ENCODE measurements at places on chromosomes 12 and 14.

DNA sequence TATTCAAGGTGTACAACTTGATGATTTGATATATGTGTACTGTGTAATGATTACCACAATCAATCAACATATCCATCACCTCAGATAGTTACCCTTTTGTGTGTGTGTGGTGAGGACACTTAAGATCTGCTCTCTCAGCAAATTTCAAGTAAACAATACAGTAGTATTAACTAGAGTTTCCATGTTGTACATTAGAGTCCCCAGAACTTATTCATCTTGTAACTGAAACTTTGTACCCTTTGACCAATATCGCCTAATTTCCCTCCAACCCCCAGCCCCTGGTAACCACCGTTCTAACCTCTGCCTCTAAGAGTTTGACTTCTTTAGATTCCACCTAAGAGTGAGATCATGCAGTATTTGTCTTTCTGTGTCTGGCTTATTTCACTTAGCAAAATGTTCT, 12.1 kb downstream of the ADCK1 start:
- DNase-seq, result no peak

GRCh38 chr14:105839425-105840265, 313.3 kb downstream of the TMEM121 start:
- DNase-seq, result no peak

DNA sequence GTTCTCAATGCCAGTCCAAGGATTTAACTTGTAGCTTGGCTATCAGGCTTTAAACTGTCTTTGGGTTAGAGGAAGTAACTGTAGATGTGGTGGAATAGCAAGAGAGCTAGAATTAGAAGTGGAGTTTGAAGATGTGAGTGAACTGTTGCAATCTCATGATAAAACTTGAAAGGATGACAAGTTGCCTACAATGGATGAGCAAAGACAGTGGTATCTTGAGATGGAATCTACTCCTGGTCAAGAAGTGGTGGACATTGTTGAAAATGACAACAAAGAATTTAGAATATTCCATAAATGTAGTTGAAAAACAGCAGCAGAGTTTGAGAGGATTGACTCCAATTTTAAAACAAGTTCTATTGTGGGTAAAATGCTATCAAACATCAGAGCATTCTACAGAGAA, 199.0 kb downstream of the DUSP6 start:
- DNase-seq, result no peak

GRCh38 chr12:86659985-86660384, 403.8 kb upstream of the MGAT4C start:
- DNase-seq, result no peak

- no peak for DNase-seq
Observed at GRCh38 chr12:76033081-76034011, 1.8 kb upstream of the PHLDA1 start.

DNA sequence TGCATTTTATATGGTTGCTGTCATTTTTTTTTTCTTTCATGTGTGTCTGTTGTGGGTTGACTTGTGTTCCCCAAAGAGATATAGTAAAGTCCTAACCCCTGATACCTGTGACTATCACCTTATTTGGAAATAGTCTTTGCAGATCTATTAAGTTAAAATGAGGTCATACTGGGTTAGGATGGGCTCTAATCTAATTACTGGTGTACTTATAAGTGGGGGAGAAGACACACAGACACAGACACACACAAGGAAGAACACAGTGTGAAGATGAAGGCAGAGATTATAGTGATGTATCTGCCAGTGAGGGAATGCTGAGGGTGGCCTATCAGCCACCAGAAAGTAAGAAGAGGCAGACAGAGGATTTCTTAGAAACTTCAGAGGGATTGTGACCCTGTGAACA, 318.4 kb upstream of the ATP2B1 start:
- no peak for DNase-seq

- no peak for DNase-seq
Observed at GRCh38 chr14:69345402-69345801, 52.7 kb downstream of the ERH start.

DNA sequence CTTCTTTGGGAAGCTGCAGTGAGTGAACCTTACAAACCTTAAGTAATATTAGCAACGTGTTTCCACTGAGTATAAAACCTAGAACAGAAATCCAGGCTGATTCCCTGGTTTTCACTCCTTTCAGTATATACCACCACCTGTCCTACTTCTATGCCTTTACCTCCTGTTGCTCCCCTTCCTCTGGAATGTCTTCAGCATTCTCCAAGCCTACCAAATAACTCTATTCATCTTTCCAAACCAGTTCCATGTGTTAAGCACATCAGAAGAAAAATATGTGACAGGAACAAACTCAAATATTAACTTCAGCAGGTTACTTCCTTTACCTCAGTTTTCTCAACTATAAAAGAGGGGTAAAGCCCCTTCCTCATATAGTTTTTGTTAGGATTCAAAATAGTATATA, 39.8 kb downstream of the LIMA1 start:
- DNase-seq, result no peak

GRCh38 chr14:30053103-30053502, 125.5 kb upstream of the PRKD1 start:
- DNase-seq, result no peak

GRCh38 chr12:129607301-129607700, 296.5 kb downstream of the TMEM132D start:
- peak; percentile 94 for DNase-seq

DNA sequence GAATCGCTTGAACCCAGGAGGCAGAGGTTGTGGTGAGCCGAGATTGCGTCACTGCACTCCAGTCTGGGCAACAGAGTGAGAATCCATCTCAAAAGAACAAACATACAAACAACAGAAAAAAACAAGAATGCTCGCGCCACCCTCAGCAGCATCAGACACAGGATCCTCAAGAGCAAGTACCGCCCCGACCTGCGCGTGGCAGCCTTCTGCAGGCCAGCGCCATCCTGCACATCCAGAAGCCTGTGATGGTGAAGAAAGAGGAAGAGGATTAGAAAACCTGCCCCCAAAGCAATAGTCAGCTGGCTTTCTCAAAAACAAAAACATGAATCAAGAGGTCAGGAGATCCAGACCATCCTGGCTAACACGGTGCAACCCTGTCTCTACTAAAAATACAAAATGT, 30.0 kb upstream of the EID3 start:
- no peak for DNase-seq

- DNase-seq, result no peak
Observed at GRCh38 chr12:110436231-110436630, 13.9 kb downstream of the ARPC3 start.

GRCh38 chr14:41022932-41023331, 583.7 kb upstream of the LRFN5 start:
- DNase-seq, result no peak

DNA sequence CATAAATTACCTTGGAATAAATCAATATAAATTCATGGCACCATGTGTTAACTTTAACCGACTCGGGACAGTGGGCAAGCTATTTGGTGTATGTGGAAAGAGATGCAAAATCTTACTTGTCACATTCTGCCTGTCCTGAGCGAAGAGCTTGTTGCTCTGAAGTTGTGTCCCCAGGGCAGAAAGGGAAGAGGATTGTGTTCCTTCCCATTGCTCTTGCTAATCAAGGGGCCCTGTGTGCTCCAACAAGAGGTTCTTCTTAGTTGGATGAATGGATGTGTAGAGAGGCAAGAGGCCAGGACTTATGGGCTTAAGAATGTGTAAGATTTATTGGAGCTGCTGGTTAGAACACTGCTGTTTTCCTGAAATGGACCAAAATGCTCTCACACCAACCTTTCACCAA, 36.5 kb upstream of the FRS2 start:
- DNase-seq, result no peak

DNA sequence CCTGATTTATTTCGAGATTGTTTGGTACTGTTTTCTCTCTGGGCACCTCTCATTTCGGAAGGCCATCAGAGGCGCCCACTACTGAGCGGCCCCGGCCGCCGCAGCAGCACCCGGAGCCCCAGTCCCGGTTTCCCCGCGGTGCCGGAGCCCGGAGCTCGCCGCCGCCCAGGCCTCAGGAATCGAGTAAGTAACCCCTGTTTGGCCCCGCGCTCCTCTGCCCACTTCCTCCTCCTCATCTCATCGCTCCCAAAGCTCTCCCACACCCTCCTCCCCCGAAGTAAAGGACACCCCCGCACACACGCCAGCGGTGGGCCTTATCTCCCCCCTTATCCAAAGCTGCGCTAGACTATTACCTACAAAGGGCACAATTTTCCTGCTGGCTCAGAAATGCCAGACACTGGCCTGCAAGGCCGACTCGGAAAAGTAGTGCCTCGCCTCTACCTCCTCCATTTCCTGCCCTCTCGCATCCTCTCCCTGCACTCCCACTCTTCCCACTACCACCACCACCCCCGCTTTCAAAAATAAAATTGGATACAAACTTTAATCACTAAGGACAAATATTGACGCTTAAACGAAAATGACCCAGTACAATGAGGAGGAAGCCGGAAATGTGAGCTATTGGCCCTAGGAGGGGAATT, 637 bp upstream of the FOXG1 start:
- no peak for DNase-seq

GRCh38 chr14:37035401-37035800, 137.0 kb downstream of the SLC25A21 start:
- DNase-seq, result no peak

DNA sequence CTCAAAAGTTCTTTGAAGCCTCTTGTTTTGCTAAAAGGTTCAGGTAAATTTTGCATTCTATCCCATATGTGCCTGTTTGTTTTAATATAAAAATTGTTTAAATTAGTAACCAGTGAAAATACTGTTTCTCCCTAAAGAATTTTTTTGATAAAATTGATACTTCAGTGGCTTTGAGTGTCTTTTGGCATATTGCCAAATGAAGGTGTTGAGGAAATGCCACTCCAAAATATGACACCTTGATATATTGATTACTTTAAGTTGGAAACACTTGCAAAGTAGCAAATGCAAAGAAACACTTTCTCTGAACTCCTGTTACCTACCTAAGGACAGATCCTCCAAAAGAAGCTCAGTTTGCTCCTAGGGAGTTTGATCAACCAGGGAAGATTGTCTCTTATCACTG, 8.4 kb downstream of the STYX start:
- DNase-seq, result no peak

- DNase-seq, result no peak
Observed at GRCh38 chr12:22740656-22741355, 115.8 kb downstream of the ETNK1 start.

- no peak for DNase-seq
Observed at GRCh38 chr12:32117316-32117715, 10.7 kb downstream of the BICD1 start.

GRCh38 chr12:106493531-106493930, 89.3 kb upstream of the RFX4 start:
- no peak for DNase-seq

DNA sequence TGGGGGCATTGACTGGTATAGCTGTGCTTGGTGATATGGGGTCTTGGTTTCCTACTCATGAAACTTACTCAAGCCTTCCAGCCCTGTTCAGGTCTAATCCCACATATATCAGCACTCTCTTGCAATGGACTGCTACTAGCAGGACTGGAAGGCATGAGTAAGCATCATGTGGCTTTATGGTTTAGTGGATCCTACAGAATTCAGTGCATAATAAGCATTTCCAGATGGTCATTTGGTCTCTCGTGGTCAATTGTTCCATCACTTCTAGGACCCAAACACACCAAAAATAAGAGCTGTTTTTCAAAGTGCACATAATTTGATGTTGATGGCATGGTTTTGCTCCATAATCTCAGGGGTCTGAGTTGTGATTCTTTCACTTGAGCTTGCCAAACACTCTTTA, 114.4 kb downstream of the LMNTD1 start:
- DNase-seq, result no peak

DNA sequence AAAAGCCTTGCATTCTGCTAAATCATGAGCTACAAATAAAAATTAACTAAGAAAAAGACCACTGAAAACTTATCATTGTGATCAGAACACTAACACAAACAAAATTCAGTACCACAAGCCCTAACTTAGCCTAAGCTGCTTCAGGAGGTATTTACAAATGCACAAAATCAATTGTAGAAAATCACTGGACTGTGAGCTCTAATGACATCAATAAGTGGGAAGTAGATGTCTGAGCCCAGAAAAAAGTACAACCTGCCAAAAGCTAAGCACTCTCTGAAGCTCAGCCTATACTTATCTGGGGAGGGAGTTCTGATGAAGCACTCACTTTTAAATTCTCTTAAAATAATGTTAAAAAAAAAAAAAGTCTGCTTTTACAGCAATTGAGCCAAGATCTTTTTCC, 92.9 kb downstream of the SLCO1B1 start:
- DNase-seq, result no peak

GRCh38 chr12:111429828-111430432, 24.2 kb downstream of the SH2B3 start:
- no peak for DNase-seq

DNA sequence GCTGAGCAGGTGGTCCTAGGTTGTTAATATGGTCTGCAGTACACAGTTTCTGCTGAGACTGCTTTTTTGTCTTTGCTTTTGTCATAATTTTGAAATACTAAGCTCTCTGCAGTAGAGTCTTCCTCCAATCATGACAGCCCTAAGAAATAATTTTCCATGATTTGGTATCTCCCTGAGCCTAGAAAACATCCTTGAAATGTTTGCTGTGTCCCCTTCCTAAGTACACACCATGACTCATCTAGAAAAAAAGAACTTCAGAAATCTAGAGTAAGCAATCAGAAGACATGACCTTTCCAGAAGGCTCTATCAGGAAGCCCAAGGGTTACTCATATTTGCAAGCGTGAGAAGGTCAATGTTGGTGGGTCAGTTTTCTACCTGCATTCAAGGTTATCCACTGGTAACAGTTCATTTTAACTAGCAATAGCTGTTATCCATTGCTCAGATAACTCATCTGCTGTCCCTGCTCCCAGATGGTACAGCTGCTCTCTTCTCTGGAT, 16.4 kb downstream of the DAD1 start:
- DNase-seq, result no peak

DNA sequence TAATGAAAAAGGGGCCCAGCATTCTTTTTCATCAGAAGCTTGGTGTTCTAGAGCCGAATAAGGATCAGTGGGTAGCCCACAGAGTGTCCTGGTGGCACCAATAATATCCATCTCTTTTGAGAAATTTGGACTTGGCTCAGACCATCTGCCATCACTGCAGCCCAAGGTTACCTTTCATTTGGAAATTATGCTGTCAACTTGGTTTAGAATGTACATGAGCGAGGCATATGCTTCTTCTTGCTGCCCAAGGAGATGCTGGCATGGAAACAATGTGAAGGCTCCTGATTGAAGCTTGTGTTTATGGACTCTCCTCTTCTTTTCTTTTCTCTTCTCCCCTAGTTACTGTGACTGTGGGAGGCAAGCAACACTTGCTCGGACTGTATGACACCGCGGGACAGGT, 50.0 kb downstream of the GPHB5 start:
- no peak for DNase-seq

DNA sequence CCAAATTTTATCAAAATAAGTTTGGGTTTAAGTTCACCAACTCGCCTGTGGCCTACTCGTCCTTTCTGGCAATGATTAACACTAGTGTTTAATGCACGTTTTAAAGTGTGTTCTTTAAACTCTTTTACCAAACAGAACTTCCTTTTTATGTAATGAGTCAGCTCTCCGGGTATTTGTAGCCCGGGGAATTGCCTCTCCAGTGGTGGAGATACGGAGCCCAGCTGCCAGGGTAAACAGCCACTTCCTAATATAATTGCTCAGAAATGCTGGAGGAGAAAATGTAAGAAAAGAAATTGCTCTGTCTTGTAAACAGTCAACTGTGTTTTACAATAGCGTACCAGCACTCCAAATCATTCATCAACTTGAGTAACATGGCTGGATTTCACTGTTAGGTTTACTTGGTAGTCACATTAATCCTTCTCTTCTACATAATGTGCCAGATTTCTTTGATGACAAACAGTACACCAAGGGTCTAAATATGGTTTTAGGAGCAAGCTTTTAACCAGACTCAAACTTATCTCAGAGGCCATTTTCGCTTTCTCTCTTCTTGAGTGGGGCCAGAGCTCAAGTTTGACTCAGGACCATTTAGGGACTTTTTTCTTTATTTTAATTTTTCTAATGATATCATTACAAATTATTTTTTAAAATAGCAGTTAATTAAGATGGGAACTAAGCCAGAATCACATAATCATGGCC, 101.2 kb upstream of the SLC38A2 start:
- DNase-seq, result peak; percentile 73

All from brain pericyte (primary cell).